ENCODE measurements at places on chromosomes 12 and 14. TPM values are rescaled to one million over a fixed set of nuclear protein-coding genes. Genes with fewer than 3 reads are reported as not detected.

Gene AQP5
- not detected for total RNA-seq

Gene FUT8
- 98.8 TPM for total RNA-seq

Gene CLEC4D
- total RNA-seq, result not detected

Gene KSR2
- 0.02 TPM for total RNA-seq

Gene NELL2
- 47.5 TPM for total RNA-seq

Gene GABARAPL1
- total RNA-seq, result 3.6 TPM

Gene ERBB3
- 0.34 TPM for total RNA-seq

Gene ARHGEF25
- total RNA-seq, result 4.8 TPM

Gene IFNG-AS1
- not detected for total RNA-seq

Gene KRT75
- total RNA-seq, result not detected

Gene SPTB
- total RNA-seq, result 0.66 TPM

Gene CELA1
- not detected for total RNA-seq

Gene NOXRED1
- total RNA-seq, result 0.87 TPM

Gene GLS2
- 4.4 TPM for total RNA-seq

Gene SCN8A
- total RNA-seq, result 0.84 TPM

Gene ZCCHC8
- total RNA-seq, result 36.7 TPM

Gene BTBD7
- total RNA-seq, result 16.5 TPM

Gene CIDEB
- 6.9 TPM for total RNA-seq

Gene ART4
- not detected for total RNA-seq

Gene LDHB
- 1,506 TPM for total RNA-seq

Gene PLCZ1
- total RNA-seq, result not detected

Gene SMARCC2
- total RNA-seq, result 101 TPM

Gene C14orf180
- not detected for total RNA-seq

Gene CCDC177
- not detected for total RNA-seq

Gene OASL
- 16.3 TPM for total RNA-seq

Gene TXNRD1
- 160 TPM for total RNA-seq

Gene HELB
- total RNA-seq, result 29.4 TPM

Measured in activated naive CD4-positive, alpha-beta T cell treated with anti-CD3 and anti-CD28 coated beads, Interleukin-2, amount 50 U/mL, for 72 hours (primary cell).